ENCODE measurements at places on chromosomes 13 and 19.

DNA sequence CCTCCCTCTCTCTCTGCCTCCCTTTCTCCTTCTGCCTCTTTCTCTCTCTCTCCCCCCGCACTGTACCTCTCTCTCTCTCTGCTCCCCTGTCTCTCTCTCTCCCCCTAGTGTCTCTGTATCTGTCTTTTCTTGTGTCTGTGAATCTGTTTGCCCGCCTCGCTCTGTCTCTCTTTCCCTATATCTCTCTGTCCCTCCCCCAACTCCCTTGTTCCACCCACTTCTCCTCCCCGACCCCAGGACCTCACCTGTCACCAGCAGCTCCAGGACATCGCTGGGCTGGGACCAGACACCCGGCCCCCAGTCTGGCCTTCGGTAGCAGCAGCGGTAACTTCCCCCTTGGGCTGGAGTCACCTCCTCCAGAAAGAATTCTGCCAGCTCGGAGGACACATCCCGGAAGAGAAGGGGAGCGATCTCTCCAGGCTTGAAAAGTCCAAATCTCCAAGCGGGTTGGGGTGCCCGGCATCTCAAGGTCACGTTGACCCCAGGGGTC, 3.9 kb downstream of the OSCAR start:
- DNase-seq: no peak

- no peak for DNase-seq
Measured at GRCh38 chr19:54667217-54667616, 4.4 kb downstream of the LILRB4 start.

DNA sequence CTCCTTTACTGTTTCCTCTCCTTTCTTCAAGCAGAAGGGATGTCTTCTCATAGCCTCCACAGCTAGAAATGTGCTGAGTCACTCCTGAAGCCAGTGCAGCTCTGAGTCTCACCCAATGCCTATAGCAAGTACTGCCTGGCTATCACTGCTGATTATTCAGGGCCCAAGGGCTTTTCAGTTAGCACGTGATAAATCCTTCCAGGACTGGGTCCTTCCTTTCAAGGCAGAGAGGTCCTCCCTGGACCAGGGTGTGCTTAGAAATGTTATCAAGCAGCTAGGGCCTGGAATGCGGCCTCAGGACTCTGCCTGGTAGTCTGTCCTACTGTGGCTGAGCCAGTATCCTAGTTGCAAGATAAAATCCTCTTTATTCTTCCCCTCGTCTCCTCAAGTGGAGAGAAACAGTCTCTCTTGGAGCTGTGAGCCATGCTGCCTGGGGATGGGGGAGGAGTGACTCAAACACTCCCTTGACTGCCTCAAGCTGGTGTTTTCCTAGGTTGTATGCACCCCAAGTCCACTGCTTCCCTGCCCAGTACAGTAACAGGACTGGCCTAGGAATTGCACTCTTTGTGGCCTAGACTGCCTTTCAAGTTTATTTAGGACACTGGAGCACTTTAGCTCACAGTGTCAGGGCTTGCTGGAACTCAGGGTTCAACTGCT, 198.7 kb upstream of the SERP2 start:
- no peak for DNase-seq

- DNase-seq: no peak
Measured at GRCh38 chr13:98305670-98306069, 128.6 kb upstream of the RNF113B start.

GRCh38 chr19:7779631-7780486, 16.8 kb downstream of the CLEC4M start:
- no peak for DNase-seq

DNA sequence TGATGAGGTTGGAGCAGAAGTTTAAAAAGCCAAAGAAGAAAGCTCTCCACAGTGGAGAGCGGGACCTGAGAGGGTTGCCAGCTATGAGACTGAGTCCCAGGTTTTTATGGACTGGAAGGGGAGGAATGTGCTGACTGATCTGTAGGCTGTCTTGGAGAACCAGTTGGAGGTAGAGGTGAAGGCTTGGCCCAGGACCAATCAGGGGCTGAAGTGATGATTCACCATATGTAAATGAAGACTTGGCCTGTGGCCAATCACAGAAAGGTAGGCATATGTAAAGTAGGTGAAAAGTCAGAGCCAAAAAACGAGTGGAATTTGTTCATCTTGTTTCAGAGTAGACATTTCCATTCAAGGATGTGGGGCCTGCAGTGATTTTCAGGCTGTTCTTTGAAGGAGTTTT, 17.5 kb upstream of the KBTBD6 start:
- DNase-seq: no peak

DNA sequence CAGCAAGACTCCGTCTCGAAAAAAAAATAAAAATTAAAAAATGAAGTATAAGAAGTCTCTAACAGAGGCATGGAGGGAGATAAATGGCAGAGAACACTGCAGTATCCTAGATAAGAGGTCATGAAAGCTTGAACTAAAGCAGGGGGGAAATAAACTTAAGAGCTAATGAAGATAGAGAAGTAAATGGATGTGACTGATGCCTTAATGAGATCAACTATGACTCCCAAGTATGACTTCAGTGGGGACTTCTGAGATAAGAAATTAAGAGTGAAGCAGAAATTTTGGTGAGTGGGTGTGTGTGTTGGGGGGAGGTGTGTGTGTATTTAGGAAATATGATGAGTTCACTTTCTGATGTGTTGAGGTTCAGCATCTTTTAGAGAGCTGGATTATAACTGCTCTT, 55.1 kb downstream of the DIAPH3 start:
- no peak for DNase-seq

DNA sequence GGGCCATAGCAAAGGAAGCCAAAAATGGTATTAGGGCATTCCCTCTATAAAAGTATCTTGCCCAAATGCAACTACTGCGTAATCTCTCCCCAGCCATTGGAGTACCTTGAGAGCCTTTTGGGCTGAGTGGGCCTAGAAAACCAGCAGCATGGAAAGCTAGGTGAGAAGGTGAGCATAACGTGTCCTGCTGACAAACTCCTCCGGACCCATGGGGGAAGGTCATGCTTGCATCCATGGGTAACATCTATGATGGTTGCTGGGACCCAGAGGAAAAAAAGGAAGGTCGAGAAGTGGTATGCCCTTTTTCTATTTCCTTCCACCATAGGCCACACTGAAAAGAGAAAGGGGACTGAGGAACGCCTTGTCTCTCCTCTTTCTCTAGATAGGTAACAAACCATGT, 57.4 kb downstream of the ZNF728 start:
- DNase-seq: no peak

- DNase-seq: no peak
Measured at GRCh38 chr13:21435687-21436151, 23.4 kb downstream of the ZDHHC20 start.

GRCh38 chr13:89923736-89924135, 1423.8 kb upstream of the MIR17HG start:
- DNase-seq: no peak

GRCh38 chr19:13623716-13624710, 117.7 kb upstream of the CACNA1A start:
- DNase-seq: no peak

- DNase-seq: no peak
Measured at GRCh38 chr13:114044486-114044885, 70.6 kb upstream of the C13orf46 start.

- no peak for DNase-seq
Measured at GRCh38 chr19:30332445-30333234, 39.5 kb upstream of the ZNF536 start.

- no peak for DNase-seq
Measured at GRCh38 chr13:101763191-101763590, 310.7 kb downstream of the ITGBL1 start.

DNA sequence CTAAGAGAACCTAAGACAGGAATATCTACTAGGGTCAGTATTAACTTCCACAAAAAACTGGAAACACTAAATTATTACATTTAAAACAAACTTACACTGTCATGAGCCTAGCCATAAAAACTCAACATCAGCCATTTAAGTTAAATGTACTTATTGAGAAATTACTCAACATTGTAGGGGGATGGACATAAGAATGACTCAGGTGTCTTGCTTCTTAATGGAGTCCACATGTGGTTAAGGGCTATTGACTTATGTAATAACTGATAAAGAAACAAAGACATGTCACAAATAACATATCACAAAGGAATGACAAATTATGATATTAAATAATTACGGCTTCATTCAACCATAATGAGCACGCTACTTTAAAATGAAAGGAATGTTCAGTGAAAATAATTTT, 36.2 kb downstream of the CLDN10 start:
- DNase-seq: no peak

GRCh38 chr19:43420954-43421353, 6.3 kb downstream of the TEX101 start:
- no peak for DNase-seq

GRCh38 chr19:11587302-11587974, 9.8 kb upstream of the ZNF627 start:
- peak; percentile 86 for DNase-seq
